CD4-positive, alpha-beta T cell treated with Interleukin-21 for 1 hour (primary cell): ENCODE measurements at places on chromosomes 3 and 15.

DNA sequence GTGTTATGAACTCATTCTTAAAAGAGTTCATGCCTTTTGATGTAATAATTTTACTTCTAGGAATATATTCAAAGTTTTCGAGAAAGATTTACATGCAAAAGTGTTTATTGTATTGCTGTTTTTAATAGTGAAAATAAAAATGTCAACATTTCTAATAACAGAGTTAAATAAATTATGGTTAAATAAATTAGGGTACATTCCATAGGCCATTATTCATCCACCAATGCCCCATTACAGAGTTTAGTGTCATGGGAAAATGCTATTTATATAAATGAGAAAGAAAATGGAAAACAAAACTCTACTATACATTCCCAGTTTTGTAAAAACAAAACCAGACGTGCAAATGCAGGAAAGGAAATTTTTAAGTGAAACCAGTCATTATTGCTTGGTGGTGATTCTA, 538.1 kb upstream of the TBL1XR1 start:
- no peak for DNase-seq

DNA sequence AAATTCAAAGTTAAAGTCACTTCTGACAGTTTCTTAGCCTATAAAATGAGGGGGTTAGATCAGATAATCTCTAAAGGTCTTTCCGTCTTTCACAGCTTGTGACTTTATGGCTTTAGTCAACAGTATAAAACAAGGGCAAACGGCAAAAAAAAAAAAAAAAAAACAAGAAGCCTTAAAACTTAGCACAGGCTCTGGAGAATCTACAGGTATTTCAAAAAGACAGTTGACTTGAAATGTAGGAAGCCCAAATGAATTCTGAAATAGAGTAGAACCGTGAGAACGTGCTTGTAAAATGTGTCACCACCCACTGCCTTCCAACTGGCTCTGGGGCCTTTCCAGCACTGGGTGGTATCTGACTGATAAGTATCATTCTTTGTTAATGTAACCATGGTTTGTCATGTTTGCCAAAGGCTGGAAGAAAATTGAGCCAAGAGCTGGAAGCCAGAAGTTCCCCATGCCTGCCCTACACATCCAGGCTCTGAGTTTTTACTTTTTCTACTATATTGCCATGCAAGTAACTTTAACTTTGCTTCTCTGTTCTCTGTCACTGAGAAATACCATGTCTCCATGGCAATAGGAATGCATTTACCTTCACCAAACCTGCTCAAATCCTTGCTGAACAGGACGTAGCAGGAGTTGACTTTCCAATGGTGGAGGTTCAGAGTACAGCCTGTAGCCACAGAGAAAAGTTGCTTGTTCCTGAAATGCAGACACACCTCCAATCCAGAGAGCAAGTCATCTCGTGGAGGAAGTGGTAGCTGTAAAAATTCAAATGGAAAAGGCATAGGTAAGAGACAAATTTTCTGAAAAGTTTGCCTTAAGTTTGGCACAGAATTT, 35.8 kb upstream of the THSD4 start:
- no peak for DNase-seq

GRCh38 chr3:82643948-82644347, 882.5 kb upstream of the GBE1 start:
- DNase-seq: no peak

DNA sequence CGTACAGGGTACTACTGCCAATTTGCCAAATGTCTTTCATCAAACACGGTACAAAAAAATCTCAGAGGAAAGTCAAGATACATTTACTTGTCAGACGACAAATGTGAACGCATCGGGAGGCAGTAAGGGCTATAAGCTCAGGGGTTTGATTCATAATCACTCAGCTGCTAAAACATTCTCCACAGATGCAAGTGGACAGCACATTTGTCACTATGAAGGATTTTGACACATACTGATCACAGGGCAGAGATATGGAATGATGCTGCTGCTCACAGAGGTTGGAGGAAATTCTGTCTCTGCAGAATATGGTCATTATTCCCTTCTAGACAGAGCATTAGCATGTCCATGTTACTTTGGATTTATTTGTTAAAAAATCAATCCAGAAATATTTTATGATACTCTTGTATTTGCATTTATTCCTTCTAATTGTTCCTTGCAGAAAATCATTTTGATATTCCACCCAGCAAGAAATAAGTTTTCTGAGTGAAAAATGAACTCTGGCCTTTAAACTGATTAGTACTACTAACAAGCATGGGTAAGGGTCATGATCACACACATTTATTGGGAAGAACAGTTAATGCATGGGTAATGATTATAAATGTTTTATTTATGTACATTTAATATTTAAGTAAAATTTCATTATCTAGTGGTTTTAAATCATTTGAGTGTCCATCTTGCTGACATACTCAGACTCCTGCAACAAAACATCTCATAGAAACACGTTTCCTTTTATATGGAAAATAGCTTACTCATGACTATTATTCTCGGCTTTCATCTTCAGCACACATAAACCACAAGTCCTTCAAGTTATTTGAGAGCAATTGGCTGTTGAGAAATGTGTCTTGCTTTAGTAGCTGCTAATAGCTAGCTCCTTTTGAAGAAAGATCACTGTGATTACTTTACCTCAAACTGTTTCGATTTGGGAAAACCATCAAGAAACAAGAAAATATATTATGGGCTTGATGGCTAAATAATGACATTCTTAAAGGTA, 559.3 kb downstream of the MECOM start:
- no peak for DNase-seq

GRCh38 chr3:75089841-75090240, 475.4 kb upstream of the CNTN3 start:
- no peak for DNase-seq

GRCh38 chr15:76147906-76148570, 88.3 kb downstream of the TMEM266 start:
- peak; percentile 52 for DNase-seq
